ENCODE measurements at places on chromosomes 7 and 10.

DNA sequence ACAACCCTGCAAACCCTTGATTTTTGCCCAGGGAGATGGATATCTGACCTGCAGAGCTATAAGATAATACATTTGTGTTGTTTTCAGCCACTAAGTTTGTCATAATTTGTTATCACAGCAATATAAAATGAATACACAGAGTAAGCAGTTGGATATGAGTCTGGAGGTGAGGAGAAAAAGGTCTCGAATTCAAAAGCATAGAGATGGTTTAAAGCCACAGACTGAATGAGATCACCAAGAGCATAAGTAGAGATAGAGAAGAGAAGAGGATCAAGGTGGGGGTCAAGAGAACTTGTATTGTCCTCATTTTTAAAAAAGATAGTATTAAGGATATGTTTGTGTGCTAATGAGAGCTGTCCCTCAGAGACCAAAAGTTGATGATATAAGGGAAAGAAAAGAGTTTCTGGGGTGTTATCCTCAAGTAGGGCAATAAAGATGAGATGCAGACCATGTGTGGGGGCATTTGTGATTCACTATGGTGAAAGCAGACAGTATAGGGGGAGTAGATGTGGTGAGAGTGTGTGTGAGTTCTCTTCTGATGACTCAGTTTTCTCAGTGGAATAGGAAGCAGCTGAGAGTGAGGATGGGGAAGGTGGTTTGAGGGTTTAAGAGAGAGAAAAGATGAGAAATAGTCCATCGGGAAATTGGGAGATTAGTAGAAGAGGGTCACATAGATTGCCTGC, 25.8 kb upstream of the PCGF5 start:
- no peak for DNase-seq

- no peak for DNase-seq
Measured at GRCh38 chr7:132846086-132846485, 235.8 kb downstream of the CHCHD3 start.

- DNase-seq, result no peak
Measured at GRCh38 chr7:37117292-37117691, 331.4 kb downstream of the ELMO1 start.

- no peak for DNase-seq
Measured at GRCh38 chr10:88113232-88113631, 249.8 kb downstream of the PTEN start.

- DNase-seq, result no peak
Measured at GRCh38 chr7:2440608-2441245, 35.5 kb downstream of the GRIFIN start.

GRCh38 chr7:6461946-6462550, 14.3 kb upstream of the DAGLB start:
- no peak for DNase-seq

GRCh38 chr7:16826060-16826459, 21.3 kb upstream of the AGR2 start:
- no peak for DNase-seq

DNA sequence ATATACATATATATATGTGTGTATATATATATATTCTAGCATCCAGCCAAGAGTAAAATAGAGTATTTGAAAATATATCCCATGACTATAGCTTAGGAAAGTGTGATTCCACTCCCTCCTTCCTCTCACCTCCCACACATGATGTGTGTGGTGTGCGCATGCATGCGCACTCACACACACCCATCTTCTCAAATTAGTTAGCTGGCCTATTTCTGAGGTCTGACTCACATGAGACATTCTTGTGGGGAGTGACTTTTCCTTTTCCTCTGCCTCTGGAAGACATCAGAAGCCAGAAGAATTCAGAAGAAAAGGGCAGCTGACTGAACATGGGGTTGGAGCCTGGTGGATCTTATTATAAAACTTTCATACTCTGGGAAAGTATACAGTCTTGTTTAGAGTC, 793.5 kb upstream of the ZNF722 start:
- no peak for DNase-seq

DNA sequence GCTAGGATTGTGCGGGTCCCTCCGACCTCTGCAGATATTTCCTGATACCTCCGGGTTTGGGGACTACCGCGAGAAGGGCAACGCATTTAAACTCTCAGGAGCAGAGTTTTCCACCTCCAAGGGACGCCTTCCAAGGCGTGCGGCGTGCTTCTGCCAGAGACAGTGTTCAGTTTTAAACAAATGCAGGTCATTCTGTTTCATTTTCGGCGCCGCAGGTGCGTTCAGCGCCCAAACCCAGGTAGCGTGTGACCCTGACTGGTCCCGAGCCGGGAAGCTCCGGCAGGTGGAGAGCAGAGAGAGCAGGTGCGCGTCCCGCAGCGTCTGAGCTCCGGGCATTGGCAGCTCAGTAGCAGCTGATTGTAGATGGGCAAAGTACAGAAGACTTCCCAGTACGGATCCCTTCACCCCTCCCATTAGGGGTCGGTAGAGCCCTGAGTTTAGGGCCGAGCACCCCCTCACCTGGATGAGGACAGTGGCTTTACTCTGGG, 1.4 kb upstream of the CYP26A1 start:
- no peak for DNase-seq

GRCh38 chr10:33103863-33104379, 145.9 kb upstream of the ITGB1 start:
- no peak for DNase-seq

GRCh38 chr7:109331423-109331822, 761.7 kb downstream of the DNAJB9 start:
- DNase-seq, result no peak

DNA sequence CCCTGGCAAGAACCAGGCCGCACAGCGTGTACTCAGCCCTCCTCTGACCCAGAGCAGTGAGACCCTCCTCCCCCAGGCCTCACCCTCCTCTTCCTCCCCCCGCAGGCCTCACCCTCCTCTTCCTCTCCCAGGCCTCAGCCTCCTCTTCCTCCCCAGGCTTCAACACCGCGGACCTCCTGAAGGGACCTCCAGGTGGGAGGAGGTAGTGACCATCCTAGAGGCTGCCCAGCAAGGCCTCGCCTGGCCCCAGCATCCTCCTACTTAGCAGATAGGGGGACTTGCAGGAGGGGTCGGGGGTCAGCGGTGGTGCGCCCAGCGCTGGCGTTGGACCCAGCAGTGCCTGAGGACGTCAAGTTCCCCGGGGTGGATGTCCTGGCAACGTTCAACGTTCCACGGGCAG, 270.8 kb downstream of the ELFN1 start:
- DNase-seq, result no peak

- DNase-seq, result no peak
Measured at GRCh38 chr10:104650072-104650471, 9.0 kb downstream of the SORCS3 start.

GRCh38 chr7:151810441-151811232, 66.3 kb downstream of the PRKAG2 start:
- DNase-seq, result no peak

DNA sequence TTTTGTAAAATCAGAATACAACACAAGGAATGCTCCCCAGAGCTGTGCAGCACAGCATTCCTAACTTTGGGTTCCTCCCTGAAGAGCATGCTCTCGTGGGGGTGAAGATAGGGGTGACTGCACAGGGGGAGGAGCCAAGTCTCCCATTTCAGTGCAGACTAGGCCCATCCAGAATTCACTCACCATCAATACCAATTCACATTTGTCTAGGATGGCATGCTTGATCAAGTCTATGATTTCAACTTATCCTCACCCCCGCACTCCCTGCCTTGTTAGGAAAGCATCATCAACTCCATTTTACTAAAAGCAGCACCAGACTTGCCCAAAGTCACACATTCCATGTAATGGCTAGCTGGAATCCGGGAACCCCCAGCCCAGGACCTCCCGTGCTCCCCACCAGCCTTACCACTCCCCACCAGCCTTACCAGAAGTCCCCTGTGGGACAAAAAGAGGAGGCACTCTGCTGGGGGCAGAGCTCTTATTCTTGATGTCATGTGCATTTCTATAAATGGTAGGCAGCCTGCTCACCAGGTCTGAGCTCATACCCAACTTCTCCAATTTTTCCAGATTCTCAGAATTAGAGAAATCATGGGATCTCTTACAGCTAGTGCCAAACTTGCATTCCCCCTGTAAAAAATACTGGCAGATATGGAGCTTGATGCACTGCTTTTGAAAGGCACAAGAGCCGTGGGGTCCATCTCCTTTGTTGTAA, 6.2 kb downstream of the PARP12 start:
- DNase-seq, result no peak

DNA sequence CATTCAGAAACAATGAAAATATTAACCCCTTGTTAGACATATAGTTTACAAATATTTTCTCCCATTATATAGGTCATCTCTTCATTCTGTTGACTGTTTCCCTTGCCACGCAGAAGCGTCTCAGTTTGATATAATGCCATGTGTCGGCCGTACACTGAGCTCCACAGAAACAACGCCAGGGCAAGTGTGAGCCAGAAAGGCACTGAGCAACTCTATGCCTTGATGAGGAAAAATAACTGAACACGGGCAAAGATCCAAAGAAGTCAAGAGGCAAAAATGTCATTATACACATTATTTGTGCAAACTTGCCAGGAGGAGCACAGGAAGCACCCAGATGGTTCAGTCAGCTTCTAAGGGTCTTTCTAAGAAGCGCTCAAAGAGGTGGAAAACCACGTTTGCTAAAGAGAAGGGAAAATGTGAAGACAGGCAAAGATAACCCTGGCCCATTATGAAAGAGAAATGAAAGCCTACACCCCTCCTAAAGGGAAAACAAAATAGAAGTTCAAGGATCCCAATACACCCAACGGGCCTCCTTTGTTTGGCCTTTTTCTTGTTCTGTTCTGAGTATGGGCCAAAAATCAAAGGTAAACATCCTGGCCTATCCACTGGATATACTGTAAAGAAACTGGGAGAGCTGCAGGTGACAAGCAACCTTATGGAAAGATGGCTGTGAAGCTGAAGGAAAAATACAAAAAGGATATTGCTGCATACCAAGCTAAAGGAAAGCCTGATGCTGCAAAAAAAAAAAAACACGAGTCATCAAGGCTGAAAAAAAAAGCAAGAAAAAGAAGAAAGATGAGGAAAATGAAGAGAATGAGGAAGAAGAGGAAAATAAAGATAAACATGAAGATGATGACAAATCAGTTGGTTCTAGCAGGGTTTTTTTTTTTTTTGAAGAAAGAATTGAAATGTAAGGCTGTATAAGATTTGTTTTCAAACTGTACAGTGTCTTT, 15.5 kb downstream of the ARHGAP12 start:
- no peak for DNase-seq

GRCh38 chr7:22025983-22026382, 80.3 kb upstream of the CDCA7L start:
- DNase-seq, result no peak

- no peak for DNase-seq
Measured at GRCh38 chr10:22978287-22978686, 50.4 kb downstream of the ARMC3 start.

- DNase-seq, result no peak
Measured at GRCh38 chr7:101790566-101791293, 26.7 kb upstream of the CUX1 start.

DNA sequence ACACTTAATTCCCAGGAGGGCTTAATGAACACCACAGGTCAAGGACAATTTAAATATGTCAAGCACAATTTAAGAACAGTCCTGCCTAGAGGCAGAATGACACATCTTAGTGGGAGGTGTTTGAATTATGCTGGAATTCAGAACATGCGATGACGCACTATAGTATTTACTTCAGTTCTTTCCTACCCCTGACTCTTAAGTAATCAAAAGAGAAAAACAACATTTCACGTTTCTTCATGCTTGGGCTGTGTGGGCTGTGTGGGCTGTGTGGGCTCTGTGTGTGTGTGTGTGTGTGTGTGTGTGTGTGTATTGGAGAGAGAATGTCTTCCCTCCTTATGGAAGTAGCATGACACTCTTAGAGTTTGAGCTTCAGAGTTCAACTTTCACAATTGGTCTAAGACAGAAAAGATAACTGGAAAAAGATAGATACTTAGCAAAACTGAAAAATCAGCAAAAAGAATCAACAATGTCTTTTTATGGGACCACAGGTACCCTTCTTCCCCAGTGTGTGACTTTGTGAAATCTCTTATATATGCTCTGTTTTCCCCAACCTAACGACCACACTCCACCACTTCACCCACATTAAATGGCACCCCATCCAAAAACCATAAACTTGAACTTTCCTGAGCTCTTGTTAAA, 33.7 kb upstream of the CABCOCO1 start:
- DNase-seq, result no peak

DNA sequence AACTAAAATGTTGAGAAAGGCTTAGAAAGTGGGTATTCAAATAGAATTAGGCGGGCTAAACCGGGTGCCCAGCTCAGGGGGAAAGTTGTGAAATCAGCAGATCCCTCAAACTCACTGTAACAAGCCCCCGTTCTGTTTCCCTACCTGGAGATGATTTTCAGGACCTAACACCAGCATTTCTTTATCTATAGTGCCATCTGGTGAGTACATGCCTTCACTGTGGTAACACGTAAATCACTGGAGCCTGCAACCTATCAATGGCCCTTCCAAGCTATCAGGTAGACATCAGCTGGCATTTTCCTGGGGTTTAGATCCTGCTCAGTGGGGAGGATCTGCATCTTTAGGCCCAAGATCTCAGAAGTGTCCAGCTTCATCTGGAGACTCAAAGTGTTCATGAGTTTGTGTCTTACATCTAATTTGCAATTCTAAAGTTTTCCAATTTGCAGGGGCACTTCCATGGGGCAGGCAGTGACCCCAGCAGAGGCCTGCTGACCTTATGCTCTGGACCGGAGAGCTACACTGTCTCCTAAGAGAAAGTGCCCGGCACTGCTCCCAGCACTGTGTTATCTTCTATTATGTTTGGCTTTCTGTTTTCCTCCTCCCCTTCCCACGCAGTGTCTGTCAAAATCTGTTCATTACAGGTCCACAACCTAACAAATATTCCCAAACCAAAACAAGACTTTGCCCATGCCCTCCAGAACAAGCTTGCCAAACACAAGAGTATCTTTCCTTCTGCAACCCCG, 132.5 kb downstream of the LSM5 start:
- no peak for DNase-seq

DNA sequence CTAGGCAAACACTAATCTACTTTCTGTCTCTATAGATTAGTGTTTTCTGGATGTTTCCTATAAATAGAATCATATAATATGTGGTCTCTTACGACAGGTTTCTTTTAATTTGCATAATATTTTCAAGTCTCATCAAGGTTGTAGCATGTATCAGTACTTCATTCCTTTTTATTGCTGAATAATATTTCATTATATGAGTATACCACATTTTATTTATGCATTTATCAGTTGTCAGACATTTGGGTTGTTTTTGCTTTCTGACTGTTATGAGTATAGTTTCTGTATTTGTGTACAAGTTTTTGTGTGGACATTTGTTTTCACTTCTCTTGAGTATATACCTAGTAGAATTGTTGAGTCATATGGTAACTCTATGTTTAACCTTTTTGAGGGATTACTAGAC, 48.2 kb downstream of the SHOC2 start:
- DNase-seq, result no peak

DNA sequence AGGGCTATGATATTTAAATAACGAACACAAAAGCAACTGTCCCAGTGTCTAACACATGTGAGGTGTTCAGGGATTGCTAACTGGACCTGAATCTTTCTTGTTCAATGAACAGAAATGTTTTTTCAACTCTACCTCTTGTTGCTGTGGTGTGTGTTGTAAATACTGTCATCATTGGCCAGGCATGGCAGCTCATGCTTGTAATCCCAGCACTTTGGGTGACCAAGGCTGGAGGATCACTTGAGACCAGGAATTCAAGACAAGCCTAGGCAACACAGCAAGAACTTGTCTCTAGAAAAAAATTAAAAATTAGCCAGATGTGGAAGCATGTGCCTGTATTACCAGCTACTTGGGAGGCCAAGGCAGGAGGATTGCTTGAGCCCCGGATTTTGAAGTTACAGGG, 1250.9 kb downstream of the TYW1 start:
- no peak for DNase-seq
